ENCODE measurements at places on chromosomes 12 and 14.

DNA sequence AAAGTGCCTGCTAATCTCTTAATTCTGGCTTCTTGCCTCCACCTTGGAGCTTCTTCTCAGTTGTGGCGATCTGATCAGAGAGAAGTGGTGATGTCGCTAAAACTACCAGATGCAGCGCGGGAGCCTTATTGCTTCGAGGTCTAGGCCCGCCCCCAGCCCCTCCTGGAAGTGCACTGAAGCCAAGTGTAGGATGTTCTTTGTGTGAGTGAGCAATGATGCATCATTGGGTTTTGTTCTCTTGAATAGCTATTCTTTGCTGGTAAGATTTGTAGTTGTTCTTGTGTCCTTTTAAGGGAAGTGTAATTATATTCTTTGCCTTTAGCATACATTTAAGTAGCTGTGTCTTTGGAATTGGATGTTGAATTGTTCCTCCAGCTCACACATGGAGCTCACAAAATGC is 35.8 kb downstream of the MTHFD1 start:
- no peak for DNase-seq

DNA sequence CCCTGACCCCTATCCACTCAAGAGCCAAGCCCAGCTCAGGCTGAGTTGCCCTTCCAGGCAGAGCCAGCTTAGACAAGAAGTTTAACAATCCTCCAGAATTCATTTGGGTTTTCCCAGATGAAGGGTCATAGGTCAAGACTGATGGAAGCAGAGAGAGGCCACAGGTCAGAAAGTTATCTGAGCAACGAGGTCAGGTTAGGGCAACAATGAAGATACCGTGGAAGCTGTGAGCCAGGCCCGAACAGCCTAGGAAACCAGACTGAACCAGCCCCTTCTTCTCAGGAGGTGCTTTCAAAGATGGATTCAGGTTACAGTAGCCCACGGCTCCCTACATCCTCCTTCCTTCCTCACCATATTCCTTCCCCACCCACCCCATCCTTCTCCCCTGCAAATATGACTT is 53.1 kb downstream of the RHOJ start:
- no peak for DNase-seq

DNA sequence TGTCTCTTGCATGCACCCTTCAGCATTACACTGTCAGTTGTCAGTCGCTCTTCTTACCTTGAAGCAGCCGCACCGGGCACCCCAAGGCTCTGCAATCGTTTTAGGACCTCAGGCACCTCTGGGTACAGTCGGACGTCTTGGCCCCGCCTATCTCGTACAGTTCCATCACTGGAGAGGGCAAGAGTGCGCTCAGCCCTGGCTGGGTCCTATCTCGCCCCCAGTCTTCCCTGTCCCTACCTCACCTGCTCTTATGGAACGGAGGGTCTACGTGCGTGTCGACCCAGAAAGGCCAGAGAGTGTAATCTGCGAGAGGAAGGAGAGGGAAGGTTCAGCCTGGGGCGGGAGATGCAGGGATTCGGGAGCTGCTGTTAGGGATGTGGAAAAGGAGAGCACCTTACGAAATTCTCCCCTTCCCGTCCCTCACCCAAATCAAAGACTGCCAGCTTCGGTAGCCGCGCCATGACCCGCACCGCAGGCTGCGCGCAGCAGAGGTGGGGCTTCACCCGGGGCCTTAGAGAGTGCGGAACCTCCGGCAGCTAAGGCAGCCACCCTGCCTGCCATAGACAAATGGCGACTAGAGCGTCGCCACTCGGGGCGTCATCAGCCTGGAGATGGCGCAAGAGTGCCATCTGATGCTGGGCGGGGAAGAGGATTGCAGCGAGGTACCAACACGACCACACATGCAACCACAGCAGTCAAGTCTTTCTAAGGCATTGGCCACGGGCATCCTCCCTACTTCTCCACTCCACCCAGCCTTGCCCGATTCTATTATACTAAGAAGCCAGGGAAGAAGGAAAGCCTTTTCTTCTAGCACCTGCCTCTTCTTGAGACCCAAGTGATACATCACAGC is at the start of gene MDP1:
MDP1 (minus strand) TSS at position 572 of the 850 bp plus-strand sequence; CDS start at position 461, 111 bp downstream.
- peak; percentile 57 for DNase-seq

- peak; percentile 2 for DNase-seq
Observed at GRCh38 chr12:113794774-113795173, 171.4 kb downstream of the RBM19 start.

DNA sequence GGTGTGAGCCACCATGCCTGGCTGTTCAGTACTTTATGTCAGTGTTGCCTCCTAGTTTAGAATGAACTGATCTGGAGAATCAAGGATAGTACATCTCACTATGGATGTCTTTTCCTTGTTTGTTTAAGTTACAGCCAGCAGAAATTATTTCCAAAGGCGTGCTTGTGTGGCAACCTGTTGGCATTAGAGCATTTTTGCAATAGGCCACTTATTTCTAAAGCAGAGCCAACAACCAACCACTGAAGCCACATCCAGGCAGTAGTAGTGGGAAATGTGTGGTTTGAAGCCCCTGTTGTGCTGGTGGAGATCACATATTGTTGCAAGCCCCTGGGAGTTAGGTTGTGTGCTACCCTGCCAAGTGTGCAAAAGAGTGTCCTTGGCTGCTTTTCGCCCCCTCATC is 3.7 kb downstream of the ANO6 start:
- DNase-seq: no peak

DNA sequence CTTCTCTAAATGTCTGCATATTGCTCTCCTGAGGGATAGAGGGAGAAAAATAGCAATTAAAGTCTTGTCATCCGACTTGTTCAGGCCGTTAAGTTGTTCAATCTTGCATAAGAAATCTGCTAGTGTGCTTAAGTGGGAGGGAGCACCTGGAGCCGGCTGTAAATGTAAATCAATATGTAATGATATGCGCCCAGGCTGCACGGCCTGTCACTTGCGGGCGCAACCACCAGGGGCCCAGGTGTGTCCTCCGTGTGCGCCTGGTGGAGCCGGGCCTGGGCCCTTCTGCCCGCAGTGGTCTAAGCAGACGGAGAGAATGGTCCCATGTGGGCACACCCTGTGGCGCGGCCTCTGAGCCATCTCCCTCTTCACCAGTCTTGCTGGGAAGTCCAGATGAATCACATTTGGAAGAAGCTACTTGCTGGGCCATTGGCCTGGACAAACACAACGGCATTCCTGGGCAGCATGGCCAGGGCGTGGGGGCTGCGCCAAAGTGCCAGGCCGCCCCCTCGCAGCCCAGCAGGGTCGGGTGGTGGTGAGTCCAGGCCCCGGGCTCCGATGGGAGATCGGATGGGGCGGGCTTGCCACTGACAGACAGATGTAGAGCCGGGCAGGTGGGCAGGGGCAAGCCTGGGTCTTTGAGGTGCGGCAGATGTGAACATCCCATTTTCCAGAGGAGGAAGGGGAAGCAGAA is 193.3 kb upstream of the C14orf180 start:
- DNase-seq: no peak

DNA sequence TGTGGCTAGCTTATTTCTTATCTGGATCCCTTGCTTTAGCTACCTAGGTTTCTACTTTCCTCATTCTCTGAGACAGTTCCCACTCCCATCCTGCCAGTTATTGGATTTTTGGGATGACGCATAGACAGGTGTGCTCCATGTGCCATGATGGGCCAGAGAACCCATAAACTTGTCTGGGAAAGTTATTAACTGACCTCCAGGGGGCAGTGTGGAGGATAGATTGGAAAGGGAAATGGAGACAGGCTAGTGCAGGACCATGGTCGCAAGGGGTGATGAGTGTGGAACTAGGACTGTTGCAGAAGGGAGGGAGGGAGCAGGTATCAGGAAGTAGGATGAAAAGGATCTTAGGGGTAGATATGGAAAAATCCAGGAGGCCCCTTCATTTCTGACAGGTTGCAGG is 80.3 kb downstream of the ESRRB start:
- DNase-seq: no peak

DNA sequence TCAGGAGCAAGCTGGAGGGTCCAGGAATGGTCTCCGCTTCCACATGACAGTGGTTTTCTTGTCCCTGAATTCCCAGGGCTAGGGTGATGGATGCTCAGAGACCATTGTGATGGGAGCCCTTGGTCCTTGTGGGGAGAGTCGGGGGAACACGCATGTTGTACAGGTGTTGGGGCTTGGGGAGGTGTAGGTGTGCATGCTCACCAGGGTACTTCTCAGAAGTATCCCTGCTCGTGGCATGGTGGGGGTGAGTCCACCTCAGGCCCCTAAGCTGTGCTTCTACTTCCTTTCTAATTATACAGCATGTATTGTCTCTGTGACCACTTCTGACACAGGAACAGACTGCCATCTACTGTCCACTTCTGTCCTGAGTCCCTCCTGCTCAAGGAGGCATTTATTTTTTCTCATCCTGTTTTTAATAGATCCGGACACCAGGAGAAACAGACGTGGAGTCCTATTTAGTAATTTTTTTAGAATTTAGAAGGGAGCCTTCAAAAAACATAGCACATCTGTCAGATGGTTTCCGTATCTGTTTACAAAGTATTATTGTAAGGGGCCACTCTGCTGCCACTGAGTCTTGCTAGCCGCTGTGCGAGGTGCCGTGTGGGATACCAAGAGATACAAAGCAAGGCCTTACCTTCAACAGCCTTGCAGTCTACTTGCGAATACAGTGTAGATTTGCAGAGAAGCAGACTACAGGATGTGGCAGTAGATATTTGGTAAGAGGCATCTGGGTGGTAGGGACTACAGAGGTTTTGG is 10.5 kb downstream of the NTF3 start:
- DNase-seq: no peak

GRCh38 chr12:590206-590750 is 73.0 kb downstream of the NINJ2 start:
- no peak for DNase-seq

All from NCI-H1436 treated with DMSO at 0.1 percent for 48 hours (cell line).